Right ventricle myocardium inferior (tissue), 1 donor: ENCODE measurements at places on chromosomes 13 and 19. TPM values are rescaled to one million over a fixed set of nuclear protein-coding genes. Genes with fewer than 3 reads are reported as not detected.
A peak's percentile ranks its signal among the peaks of the same experiment; 100 is the strongest.

DNA sequence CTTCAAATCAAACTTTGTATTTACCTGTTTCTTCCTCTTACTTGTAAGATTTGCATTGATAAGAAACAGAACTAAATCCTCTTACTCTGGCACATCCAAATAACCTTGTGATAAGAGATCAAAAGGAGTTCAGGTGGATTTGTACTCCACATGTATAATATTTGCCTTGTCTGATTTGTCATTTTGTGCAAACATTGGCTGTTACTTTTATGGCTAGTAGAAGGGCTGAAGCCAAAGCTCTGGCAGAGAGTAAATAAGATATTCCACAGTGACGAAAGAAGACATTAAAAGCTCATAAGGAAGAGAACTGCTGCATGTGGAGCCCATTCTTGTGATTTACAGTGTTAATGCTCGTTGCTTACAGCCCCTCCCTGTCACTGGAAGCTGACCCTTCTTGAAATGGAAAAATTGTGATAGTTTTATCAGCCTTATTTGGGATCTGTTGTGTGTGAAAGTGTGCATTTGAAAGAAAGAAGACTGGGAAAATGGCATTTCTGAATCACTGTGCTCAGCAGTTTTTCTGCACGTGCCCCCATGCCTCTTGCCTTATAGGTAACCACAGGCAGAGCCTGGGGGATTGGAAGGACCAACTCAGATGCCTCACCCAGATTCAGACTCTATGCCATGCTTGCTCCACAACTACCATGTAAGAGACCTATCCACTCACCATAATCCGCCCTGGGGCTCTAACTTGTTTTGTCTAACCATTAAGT lies 68.2 kb downstream of the OXGR1 start:
- no peak for DNase-seq

DNA sequence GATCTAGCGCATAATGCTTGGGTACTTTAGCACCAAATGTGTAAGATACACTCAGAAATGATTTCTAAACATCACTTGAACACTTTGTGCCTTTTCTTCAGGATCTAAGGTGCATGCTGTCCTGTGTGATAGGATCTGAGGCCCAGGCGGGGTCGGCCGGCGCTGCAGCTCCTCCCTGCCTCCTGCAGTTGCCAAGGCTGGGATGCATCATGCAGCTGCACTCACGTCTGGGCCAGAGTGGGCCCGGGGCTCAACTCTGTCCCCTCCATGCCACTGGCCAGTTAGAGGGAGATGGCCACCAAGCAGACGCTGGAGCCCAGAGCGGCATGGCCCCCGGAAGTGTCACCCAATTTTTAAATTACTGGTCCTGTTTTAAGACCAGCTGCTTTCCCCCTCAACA lies 29.3 kb upstream of the CD33 start:
- DNase-seq, result no peak

DNA sequence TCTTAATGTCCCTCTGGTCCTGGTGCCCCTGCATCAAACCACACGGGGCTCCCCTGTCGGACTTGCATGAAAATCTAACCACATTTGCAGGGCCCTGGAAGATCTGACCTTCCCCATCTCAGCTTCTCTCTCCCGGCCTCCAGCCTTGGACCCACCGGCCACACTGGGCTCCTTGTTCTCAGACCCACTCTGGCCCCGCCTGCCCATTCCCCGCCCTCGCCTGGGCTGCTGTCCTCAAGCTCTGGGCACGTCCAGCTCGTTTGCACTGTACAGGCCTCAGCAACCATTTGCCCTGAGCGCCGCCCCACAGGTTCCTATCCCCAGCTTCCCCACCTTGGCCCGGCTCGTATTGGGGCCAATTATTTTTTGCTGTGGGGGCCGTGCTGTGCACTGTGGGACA lies 10.5 kb downstream of the MYO9B start:
- no peak for DNase-seq

The ZNF253 gene
- total RNA-seq, result 11.3 TPM

DNA sequence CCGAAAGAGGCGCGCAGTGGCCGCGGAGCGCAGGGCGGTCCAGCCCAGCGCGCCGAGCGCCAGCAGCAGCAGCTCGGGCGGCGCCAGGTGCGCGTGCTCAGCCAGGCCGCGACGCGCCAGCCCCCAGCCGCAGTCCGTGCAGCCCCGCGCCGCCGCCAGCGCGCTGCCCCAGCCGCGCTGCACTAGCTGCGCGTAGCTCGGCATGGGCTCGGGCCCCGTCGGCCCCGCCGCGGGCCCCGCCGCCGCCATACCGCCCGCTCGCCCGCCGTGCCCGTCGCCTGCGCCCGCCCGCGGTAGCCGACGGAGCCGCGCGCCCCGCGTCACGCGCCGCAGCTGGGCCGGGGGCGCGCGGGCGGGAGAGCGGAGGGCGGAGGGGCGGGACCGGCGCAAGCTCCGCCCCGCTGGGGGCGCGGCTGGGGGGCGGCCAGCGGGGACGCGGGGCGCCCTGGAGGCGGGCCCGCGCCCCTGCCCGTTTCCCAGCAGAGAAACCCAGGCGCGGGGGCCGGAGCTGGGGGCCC lies at the start of gene CERS1:
CERS1 (minus strand) TSS at position 335 of the 518 bp plus-strand sequence; CDS start at position 249, 86 bp downstream.
- DNase-seq, result no peak

GRCh38 chr13:80962173-80962572 lies 621.2 kb upstream of the SPRY2 start:
- DNase-seq, result no peak

DNA sequence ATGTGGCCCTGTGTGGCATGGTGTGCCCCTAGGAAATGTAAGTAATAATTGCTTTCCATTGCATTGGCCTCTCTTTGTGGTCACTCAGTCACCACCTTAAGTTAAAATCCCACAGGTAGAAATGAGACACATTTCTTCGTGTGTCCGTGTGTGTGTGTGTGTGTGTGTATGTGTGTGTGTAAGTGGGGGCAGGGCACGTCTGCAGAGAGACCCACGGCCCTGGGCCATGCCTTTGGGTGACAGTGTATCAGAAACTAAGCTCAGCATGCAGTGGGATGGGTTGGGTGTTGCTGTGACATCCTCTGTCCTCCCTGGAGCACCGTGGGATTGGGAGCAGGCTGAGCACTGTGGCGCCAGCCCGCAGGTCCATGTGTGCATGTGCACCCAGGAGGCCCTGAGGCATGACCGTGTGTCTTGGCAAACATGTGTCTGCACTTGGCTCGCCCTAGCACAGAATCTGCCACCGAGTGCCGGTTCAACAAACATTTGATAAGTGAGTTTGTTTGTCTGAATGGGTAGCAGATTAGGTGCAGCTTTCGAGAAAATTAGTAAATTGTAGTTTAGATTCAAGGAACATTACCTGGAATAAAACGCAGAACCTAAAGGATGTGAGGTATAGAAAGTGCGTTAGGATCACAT lies 91.8 kb downstream of the WTIP start:
- DNase-seq, result no peak

DNA sequence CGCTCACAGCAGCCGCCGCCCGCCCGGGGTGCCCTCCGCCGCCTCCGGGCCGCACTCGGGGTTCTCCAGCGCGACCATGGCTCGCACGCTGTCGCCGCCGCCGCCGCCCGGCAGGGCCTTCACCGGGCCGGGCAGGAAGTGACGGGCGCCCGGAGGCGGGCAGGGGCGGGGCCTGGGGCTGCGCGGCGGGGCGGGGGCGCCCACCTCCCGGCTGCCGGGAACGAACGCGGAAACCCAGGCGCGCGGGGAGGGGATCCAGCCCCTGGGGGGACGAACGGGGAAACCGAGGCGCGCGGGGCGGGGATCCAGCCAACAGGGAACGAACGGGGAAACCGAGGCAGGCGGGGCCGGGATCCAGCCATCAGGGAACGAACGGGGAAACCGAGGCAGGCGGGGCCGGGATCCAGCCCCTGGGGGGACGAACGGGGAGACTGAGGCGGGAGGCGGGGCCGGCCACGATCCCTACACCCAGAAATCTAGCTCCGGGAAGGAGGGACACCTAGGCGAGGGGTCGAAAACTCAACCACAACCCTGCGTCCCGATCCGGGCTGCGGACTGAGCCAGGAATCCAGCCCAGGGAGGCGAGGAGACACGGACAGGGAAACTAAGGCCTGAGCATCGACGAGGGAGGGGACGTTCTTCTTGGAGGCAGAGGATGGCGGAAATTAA lies at the start of gene R3HDM4:
R3HDM4 (minus strand) TSS at position 140 of the 669 bp plus-strand sequence; CDS start at position 78, 62 bp downstream.
- peak; percentile 92 for DNase-seq
